ENCODE measurements at places on chromosomes 1 and 21. TPM values are rescaled to one million over a fixed set of nuclear protein-coding genes. Genes with fewer than 3 reads are reported as not detected.

MIXL1 gene
- 0.22 TPM for total RNA-seq

CHRM3 gene
- total RNA-seq: 26.8 TPM

- no peak for DNase-seq
Measured at GRCh38 chr1:210446479-210446878, 117.8 kb downstream of the HHAT start.

DNA sequence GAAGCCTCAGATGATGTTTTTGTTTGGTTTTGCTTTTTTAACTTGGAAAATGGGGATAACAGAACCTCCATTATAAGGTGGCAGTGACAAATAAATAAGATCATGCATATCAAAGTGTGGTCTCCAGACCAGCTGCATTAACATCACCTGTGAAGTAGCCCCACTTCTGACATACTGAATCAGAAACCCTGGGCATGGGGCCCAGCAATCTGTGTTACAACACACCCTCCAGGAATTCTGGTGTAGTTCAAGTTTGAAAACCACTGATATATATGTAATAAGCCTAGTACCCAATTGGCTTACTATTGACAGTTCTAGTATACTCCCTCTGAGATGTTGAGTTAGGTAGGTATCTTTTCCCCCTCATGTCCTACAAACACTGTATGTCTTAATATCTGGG, 24.1 kb upstream of the RNF19B start:
- no peak for DNase-seq

- peak; percentile 51 for DNase-seq
Measured at GRCh38 chr1:25006770-25007169, 76.7 kb upstream of the RUNX3 start.

DNA sequence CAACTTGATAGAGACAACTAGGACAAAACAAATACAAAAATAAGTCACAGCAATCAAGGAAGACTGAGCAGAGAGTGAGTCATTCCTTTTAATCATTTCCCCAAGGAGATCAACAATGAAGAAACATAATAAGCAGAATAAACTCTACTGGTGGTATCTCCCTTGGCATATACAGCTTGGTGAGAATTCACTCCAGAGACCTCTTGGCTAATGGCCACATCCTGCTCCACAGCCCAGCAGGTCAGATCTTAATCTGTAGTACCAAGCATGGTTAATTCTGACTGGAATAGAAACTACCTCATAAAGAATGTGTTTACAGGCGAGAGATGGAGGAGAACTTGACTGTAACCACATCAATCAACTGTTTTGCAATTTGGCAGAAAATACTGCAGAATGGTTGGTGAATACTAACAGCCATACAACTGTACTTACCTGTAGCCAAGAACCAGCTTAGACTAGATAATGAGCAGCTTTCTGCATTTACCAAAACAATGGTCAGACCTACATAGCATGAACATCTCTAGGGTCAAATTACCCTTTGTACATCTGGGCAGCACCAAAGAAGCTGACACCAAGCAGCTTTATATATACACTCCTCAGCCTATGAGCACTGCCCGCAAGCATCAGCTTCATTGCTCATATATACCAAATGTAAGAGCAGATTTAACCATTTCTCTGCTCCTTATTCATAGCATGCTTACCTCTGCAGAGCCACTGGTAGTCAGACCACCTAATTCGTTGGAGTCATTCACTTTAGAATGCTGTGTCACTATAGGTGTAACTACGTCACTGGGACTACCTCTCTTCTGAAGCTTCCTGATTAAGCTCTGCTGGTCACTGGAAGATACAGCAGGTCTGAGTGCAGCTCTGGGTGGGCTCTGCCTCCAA, 51.0 kb downstream of the KIAA0319L start:
- peak; percentile 20 for DNase-seq

GRCh38 chr1:82108843-82109242, 308.1 kb downstream of the ADGRL2 start:
- no peak for DNase-seq

DNA sequence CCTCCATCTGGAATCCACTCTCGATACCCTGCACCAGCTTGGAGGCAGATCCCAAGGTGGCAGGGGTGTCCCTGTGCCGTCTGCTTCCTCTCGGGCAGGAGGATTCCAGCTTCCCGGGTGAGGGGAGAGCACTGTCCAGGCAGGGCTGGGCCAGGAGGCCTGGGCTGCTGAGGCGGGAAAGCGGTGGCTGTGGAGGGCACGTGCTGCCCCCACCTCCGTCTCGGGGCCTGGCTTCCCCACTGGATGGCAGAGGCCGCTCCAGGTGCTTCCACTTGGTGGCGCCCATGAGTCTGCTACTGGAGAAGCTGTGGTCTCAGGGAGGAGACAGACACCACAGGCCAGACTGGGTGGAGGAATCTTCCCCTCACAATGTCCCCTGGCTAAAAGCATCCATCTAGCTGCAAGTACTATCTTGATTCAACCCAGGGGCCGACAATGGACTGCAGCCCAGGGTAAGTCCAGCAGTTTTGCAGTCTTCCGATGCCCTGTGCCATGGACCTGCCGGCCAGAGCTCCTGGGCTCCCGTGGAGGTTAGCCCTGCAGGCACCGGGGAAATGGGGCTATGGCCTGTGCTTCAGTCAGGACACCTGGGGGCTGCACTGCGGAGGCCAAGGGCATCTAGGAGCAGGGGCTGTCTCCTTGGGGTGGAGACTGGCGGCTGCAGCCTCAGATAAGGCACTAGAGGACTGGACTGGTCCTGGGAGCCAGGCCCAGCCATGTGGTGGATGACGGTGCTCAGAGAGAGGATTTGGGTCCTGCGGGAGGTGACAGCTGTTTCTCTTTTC, 41.3 kb upstream of the EIF4G3 start:
- no peak for DNase-seq

- no peak for DNase-seq
Measured at GRCh38 chr1:170063109-170063826, 11.2 kb downstream of the KIFAP3 start.

Measured in spinal cord (tissue), 10 donors.